ENCODE measurements at places on chromosomes 3 and 15.

DNA sequence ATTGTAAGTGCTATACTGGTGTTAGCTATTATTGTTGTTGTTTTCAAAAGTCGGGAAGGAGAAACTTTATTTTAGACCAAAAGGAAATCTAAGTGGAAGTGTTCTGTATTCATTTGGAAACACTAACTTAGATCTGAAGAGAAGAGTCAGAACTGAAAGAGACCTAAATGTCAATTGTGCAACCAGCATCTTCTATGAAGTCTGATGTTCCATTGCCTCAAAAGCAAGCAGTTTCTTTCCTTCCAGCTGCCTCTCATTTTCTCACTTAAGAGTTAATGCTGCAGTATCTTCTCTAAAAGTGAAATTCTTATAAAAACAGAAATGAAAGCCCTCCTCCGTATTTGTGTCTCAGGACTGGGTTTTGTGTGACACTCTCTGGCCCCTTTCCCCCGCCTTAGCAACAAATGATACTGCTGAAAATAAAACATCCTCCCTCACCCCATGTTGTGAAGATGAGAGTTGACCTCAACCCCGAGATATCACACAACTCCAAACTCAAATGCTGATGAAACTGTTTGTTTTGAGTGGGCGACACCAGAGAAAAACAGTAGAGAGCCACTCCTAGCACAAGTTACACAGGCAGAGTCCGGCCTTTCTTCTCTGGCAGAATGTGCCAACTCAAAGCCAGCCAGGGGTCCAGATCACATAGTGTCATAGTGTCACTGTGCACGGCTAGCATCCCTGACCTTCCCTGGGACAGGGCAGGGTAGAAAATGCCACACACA, 48.9 kb downstream of the GLDN start:
- DNase-seq, result no peak

DNA sequence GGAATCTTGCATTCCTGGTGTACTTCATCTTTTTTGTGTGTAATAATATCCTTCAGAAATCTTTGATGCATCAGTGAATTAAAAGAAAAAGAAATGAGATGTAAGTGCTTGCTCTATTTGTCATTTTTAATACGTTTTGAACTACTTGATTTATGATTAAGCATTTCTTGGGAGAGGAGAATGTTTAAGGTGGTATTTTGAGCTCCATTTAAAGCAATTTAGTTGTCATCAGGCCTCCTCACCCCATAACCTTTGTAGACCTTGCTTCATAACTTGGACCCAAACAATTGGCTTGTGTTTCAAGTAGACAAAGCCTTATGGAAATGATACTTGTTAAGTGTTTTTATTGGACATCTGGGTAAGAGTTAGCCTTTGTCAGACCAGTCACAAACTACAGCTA, 87.1 kb upstream of the VEPH1 start:
- DNase-seq, result no peak

DNA sequence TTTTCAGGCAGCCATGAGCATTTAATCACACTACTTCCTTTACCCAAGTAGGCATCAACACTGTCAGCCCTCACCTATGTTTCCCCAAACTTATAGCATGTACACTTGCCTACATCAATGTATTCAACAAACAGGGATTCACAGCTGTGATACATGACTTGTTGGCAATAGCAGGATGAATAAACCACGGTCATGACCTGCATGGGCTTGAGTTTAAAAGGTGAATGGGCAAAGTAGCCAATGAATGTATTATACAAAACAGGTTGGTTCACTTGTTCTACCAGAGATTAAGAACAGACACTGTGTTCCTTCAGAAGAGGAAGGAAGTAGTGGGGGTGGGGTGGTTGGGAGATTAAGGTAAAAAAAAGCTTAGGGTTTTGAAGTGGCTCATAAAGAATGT, 861.9 kb upstream of the SEMA6D start:
- no peak for DNase-seq

- DNase-seq, result no peak
Observed at GRCh38 chr15:51181221-51181620, 86.5 kb upstream of the TNFAIP8L3 start.

DNA sequence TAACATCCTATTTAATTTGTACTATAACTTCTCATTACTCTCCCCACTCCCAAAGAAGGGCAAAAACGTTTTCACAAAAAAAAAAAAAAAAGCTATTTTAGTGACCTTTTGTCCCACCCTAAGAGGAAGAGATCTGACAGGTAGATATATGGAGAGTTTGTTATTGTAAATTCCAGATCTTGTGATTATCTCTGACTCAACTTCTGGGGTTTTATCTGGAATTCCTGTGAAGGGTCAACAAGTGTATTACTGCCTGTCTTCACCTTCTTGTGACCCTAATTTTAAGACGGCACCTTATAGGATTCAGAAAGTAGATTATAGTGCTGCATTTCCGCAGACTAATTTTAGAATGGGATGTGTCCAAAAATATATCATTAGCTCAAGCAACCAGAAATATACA, 205.9 kb upstream of the CDIN1 start:
- DNase-seq, result no peak

GRCh38 chr3:37772773-37773354, 88.8 kb upstream of the CTDSPL start:
- DNase-seq, result no peak

DNA sequence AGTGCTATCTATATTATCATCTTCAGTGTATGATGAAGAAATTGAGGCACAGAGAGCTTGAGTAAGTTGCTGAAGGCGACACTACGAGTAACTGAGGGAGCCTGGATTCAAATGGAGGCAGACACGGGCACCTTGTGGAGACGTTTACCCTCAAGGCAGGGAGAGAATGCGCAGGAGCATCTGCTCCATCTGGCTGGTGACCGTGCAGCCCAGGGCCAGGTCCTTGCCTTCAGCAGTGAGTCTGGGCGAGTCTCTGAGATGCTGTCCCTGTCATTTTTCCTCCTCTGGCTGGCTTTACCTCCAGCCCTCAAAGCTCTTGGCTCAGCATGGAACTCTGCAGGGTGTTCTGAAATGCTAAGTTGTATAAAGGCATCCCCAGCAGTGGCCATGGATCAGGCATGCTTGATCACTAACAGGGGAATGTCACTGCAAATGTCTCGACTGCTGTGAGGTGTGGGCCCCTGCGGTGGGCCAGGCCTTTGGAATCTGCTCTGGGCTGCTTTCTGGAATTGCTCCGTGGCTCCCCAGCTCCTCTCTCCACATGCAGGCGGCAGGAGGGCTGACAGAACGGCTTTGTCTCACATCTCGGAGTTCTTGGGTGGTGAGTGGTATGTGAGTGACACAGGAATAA, 19.7 kb downstream of the SPSB4 start:
- DNase-seq, result no peak

DNA sequence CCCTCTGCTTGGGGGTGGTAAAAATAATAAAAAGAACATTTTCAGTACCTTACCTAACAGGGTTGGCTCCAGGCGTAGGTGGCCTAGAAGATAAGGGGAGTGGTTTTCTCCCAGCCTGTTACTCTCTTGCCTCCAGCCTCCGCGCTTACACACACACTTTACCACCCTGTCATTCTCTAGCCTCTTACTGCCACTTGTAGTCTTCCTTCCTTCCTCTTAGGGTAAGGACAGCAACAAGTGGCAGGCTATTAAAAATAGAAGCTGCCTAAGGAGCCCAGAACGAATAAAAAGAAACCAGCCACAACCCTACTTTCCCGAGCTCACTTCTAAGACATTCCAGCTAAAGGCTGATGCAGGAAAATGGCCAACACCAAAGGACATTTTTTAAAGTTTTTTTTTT, 9.6 kb upstream of the LIPH start:
- DNase-seq, result no peak

DNA sequence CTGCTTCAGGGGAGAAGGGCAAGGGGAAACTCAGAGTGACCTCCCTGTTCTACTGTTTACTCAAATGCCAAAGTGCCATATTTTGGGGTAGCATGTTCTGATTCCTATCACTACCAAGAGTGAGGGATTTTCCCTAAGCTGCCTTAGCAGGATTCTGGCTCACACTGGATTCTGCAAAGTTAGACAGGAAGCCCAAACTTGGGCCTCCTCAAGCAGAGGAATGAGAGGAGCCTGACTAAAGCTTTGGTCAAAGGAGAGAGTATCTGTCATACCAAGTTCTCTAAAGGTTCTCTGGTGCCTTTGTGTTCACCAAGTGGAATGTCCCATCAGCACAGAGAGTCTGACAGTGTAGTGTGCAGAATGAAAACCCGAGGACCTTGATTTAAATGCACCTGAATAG, 8.8 kb upstream of the RARB start:
- DNase-seq, result no peak

DNA sequence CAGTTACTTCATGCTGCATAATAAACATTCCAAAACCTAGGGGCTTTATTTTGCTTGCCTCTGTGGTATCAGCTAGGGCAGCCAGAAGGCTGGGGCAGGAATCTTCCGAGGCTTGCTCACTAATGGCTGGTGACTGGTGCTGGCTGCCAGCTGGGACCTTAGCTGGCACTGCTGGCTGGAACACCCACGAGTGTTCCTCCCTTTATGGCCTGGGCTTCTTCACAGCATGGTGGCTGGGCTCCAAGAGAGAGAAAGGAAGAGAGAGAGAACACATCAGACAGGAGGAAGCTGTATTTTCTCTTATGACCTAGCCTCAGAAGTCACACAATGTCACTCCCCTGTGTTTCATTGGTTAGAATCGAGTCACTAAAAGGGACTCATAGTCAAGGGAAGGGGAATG, 23.9 kb upstream of the CDCP1 start:
- no peak for DNase-seq

DNA sequence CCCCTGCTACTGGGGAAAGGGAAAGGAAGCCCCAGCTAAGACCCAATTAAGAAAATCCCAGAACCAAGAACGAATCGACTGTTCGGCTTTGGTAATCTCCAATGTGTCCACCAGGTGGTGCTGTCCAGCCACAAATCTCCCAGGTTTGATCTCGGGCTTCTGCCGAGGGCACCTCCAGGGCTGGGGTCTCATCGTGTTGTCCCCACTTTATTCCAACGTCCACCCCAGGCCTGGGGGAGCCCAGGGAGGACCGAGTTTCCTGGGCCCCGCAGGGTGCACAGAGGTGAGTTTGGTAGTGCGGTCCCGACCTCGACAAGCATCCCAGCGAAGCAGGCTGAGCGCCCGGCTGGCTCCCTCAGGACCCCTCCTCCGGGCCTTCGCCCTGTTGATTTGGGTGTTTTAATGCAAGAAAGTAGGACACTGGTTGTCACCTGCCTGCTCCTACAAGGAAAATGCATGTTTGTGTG, 185.1 kb downstream of the GOLGA6L6 start:
- no peak for DNase-seq

DNA sequence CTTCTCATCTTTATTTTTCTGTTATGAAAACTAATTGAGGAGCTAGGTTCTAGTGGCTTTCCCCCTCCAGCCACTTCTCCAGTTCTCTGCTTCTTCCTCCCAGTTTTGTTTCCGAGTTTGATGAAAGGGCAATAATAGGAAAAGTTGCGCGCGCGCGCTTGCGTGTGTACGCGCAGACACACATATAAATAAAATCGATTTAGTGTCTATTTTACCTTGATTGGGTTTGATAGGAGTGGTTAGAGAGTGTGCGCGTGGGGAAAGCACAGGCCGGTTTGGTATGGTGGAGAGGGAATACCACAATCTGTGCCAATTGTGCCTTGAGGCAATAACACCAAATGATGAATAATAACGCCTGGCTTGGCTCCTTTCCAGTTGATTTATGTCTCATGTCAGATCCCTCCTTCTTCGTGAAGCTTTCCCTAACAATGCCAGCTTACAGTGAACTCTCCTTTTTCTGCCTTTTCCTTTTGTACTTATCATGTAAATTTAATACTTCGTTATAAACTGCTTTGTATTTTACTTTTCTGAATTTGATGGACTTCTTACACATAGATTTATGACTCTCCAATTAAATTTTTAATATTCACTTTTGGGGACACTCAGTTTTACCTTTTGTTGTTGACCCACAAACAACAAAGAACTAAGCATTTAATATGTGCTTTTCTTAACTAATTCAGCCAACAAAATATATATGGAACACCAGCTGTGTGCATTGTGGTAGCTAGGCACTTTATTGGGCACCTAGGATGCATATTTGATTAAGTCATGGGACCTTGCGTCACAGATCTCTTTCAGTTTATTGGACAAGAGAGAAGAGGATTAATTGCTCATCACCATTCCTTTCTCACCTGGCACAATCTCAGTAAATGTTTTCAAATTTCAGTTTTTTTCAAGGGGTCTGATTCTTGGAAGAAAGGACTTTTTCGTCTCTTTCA, 1.7 kb downstream of the TIPARP start:
- DNase-seq, result peak; percentile 39

DNA sequence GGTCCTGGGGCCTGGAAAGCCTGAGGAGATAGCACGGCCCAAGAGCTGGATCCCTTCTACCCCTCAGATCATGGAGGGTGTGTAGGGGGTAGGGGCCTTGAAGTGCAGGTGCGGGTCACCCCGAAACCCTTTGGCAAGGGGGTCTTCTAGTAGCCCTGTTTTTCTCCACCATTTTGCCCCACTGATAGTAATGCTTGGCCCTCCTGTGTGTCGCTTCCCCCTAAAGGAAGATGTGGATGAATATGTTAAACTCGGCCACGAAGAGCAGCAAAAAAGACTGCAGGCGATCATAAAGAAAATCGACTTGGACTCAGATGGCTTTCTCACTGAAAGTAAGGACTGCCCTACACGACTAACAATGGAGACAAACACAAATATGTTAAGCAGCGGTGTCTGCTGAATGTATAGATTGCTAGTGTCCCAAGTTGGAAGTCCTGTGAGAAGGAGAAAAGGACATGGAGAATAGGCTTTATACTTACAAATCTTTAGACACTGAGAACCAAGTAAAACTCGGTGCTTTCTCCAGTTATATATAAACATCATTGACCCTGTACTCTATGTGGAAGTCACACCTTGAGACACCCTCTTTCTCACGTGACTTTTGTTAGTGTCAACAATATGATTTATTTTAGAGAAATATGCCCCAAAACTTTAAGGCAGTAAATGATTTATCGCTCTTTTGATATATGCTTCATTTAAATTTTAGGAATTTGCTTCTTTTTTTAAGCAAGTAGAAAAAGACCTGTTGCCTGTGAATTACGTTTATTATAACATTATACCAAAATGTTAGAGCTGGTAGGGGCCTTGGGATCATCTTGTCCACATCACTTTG, 802 bp downstream of the RCN2 start:
- DNase-seq, result no peak

DNA sequence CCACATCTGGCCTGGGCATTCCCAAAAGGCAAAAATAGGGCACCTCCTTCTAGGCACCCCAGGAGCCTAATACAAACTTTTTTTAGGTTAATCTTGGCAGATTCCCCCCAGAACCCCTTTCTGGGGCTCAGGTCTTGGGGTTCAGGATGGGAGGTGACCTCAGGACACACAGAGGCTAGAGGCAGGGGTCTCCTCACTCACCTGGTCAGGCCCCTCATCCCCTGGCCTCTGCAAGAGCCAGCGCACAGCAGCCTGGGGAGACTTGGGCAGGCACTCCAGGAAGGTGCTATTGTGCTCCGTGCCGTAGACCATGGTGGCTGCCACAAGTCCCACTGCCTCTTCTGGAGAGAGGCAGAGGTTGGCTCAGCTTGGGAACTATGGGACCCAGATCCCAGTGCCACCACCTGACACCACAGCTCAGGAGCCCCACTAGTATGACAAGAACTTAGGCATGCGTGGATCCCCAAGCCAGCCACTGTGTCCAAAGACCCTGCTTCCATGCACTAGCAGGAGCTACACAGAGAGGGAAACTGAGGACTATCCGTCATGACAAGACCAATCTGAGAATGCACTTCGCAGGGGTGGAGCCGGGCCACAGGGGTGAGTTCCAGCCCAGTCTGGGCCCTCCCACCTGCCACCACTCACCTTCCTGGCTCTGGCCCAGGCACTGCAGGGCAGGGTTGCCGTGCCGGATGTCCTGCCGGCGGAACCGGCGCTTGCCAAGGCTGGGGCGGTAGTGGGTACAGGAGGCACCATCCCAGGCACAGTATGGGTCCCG, 7.4 kb downstream of the SEMA3G start:
- no peak for DNase-seq

- no peak for DNase-seq
Observed at GRCh38 chr3:61531528-61531927, 29.8 kb upstream of the PTPRG start.
